ENCODE measurements at places on chromosomes 11 and 22.
A peak's percentile ranks its signal among the peaks of the same experiment; 100 is the strongest.

- no peak for DNase-seq
These were observed 890 bp upstream of the GLYATL1 start for GRCh38 chr11:58938398-58938797.

DNA sequence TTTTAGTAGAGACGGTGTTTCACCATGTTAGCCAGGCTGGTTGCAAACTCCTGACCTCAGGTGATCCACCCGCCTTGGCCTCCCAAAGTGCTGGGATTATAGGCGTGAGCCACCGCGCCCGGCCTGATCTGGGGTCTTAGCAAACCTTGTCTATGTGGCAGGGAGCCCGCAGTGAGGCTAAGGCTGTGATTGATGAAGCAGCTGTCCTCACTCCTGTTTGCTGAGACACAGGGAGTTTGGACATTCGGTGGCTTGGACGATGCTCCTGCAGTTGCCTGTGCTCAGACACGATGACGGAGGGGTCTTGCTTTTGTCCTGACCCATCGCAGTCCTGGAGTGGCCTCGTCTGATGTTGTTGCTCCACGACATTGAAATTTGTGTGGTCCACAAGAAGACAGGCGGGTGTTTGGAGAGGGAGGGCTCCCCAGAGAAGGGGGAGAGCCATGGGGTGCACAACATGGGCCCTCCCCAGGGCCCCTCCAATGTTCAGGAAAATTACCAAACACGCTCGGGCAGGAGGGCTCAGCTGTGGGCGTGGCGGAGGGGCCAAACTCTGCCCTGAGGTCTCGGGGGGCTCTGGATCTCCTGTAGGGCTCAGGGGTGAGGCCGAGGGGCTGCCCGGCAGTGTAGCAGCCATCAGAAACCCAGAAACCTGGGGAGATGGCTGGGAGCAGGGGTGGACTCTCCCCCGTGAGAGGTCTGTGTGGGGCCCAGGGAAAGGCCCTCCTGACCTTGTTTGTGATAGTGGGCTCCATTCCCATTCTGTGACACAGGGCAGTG is 41.8 kb upstream of the PRR5 start:
- no peak for DNase-seq

DNA sequence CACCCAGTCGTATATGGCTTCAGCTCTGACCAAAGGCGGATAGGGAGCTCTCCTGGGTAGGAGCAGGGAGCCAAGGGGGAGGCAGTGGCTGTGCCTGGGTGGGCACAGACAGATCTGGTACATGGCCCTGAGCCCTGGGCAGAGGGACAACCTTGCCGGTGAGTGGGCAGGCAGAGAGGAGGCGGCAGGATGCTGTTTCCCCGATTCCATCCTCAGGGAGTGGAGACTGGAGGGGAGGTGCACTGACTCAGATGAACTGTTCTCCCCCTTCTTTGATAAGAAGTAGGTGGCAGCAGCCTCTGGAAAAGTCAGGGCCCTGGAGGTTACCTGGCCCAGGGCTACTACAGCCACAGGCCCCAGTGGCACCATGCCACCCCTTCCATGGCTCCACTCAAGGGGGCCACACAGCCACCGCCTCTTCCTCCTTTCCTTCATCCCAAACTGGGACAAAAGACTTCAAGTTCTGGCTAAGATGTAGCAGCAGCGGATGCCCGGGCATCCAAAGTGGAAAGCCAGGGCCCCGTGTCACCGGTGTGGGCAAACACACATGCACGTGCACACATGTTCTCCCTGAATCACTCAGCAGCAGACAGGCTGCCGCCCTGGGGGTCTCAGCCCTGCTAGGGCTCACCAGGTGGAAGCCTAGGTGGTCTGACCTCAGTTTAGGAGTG is 13.4 kb downstream of the CXCR5 start:
- no peak for DNase-seq

DNA sequence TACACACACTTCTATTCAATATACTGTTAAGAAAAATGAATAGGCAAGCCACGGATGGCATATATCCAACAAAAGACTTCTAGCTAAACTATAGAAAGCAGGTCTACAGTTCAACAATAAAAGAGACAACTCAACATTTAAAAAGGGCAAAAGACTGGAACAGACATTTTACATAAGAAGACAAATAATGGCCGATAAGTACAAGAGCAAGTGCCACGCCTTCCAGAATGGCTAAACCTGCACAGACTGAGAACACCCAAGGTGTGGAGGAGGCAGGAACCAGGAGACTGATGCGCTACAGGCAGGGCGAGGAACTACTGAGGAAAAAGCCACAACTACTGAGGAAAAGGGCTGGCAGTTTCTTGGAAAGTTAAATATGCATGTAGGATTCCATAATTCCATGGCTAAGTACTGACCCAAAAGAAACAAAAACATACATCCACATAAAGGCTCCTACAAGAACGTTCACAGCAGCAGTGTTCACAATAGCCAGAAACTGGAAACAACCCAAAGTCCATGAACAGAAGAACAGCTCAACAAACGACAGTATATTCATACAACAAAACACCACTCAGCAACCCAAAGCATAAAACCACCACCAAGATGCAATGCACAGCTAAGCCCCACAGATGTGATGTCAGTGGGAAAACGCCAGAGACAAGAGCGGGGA is 9.6 kb upstream of the MOB2 start:
- DNase-seq, result no peak

DNA sequence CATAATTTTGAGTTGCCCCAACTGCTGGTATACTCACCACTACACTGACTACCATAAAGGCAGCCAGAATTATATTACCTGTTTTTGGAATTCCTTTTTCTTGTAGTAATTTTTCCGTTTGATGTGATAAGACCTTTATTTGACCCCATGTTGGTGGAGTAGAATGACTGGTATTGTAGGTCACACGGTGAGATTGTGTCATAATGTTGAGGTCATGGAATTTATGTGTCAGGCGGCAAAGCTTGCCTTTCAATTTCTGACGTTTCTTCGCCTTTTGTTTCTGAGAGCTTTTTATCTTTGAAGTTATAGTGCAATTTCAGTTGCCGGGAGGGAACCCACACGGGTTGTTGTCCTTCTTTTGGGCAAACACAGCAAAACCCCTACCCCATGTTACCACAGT is 13.0 kb downstream of the OR52K1 start:
- no peak for DNase-seq

- peak; percentile 66 for DNase-seq
These were observed 955.6 kb downstream of the OPCML start for GRCh38 chr11:132576706-132577105.

GRCh38 chr11:57095417-57095816 is 86.3 kb upstream of the LRRC55 start:
- no peak for DNase-seq

GRCh38 chr11:131691181-131692041 is 321.0 kb downstream of the NTM start:
- peak; percentile 88 for DNase-seq

DNA sequence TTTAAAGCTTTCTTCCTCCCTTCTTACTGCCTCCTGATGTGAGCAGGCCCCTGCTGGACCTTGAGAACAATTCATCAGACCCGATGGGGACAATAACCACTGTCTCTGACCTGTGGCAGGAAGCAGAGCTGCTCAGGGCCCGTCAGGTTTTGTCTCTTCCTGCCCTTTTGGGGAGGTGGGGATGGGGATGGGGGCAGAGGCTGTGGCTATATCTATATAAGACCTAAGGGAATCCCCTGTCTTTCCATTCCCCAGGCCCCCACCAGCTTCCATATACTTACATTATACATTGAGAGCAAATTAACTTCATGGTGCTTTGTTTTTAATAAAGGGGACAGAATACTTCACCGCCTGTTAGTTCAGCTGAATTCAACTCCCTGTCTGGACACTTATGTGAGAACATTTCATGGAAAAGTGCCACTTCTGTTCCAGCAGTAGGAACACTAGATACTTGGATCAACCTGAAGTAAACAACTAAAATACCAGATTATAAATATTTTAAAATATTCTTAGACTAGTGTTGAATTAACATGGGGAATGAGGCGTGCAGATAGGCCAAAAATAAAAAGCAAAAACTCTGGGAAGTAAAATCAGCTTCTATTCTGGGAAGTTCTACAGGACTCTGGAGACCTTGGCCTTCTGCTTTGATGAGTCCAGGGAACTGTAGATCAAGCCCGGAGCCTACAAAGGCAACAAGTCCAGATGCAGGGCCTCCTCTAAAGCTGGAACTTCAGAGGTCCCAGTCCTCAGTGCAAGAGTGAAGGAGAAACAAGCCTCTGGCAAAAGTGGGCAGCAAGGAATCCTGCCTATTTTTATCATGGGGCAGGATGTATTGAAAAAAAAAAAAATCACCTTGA is 11.1 kb downstream of the ZP1 start:
- DNase-seq, result no peak

GRCh38 chr11:75770102-75770501 is 1.5 kb downstream of the DGAT2 start:
- no peak for DNase-seq

DNA sequence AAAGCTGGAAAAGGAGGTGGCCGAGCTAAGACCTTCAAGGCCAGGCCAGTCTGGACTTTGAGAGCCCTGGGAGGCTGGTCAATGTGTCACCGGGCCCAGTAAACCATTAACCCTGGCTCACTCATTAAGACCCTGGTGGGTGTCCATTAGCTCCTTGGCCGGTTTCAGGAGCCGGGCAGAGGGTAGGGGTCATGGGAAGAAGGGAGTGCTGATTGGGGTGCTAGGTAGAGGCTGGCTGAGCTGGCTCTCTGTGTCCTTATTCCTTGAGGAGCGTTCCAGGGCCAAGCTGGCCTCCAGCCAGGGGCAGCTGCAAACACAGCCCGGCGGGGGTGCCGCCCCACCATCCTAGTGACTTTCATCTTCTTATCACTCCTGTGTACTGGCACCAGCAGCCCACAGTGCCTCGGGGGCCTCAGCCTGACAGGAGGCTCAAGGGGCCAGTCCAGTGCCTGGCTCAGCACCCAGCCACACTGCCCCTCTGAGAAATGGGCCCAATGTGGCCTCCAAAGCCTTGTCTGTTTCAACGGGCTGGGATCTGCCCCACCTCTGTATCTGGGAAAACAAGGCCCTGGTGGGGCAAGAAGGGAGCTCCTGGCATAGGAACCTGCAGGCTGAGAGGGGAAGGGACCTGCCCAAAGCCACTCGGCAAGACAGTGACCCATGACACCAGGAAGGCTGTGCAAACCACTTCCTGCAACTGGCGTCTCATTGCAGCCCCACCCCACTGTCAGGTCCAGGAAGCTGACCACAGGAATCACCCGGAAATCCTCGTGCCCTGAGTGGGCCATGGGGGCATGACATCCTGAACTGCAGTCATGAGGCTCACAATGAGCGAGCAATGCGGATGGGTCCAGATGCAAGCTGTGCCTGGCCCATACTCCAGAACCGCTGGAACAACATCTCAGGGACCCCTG is 15.1 kb upstream of the RGL4 start:
- DNase-seq, result no peak

GRCh38 chr22:17192186-17192585 is 27.0 kb downstream of the ADA2 start:
- DNase-seq, result no peak

- DNase-seq, result no peak
These were observed 15.3 kb upstream of the GAB2 start for GRCh38 chr11:78432956-78433355.

DNA sequence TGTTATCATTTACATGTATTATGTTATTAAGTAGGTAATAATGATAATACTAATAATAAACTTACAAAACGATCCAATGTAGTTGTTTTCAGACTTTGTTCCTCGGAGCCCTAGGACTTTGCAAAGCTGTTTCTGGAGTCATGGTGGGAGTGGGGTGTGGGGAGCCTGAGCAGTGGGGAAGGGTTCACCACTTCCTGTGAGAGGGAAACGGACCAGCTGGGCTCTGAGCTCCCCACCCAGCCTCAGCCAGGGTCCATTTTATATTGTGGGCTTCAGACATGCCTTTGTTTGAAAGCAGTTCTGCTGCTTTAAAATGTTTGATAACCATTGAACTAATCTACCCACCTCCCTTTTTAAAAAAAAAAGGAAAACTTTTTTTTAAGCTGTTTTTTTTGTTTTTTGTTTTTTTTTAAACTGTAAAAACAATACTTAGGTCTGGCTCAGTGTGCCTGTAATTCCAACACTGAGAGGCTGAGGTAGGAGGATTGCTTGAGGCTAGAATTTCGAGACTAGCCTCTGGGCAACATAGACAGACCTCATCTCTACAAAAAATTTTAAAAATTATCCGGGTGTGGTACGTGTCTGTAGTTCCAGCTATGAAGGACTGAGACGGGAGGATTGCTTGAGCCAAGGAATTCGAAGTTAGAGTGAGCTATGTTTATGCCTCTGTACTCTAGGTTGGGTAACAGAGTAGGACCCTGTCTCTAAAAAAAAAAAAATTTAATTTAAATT is 7.0 kb downstream of the SERPING1 start:
- no peak for DNase-seq

GRCh38 chr22:48402591-48403031 is 1425.1 kb downstream of the BRD1 start:
- no peak for DNase-seq

DNA sequence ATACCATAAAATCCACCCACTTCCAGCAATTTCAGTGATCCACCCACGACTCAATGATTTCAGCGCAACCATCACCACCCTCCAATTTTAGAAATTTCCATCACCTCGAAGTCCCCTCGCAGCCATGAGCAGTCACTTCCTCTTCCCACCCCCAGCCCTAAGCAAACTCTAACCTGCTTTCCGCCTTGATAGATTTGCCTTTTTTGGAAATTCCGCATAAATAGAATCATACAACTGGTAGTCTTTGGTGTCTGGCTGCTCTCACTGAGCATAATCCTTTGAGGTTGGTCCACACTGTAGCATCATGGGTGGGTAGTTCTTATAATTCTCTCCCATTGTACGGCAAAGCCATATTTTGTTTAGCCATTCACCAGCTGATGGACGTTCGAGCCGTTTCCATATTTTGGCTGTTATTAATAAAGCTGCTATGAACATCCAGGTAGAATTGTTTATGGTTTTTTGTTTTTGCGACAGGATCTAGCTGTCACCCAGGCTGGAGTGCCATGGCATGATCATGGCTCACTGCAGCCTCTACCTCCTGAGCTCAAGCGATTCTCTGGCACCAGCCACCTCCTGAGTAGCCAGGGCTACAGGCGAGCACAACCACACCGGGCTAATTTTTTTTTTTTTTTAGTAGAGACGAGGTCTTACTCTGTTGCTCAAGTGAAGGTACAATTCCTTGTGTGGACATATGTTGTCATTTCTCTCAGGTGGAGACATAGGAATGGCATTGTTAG is 16.0 kb downstream of the PIM3 start:
- DNase-seq, result no peak

DNA sequence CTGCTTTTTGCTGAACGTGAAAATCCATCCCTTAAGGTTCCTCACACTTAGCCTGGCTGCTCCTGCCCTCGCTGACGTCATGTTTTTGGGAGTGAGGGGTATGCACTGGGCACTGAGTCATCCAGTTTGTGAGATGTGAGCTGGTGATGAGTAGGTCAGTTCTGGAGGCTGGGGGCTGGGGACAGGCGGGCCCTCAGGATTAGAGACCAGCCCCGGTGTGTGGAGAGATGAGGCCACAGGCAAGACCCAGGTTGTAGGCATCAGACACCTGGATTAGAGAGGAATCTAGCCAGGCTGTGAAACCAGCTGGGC is 9.2 kb downstream of the KCNC1 start:
- no peak for DNase-seq

GRCh38 chr22:20015971-20016733 is 471 bp downstream of the ARVCF start:
- DNase-seq, result peak; percentile 83
